Stimulated activated CD4-positive, alpha-beta T cell treated with anti-CD3 and anti-CD28 coated beads, Interleukin-12 subunit alpha, Interleukin-12 subunit beta, amount 100 ng/mL, for 4 hours (primary cell): ENCODE measurements at places on chromosomes 1 and 21.

DNA sequence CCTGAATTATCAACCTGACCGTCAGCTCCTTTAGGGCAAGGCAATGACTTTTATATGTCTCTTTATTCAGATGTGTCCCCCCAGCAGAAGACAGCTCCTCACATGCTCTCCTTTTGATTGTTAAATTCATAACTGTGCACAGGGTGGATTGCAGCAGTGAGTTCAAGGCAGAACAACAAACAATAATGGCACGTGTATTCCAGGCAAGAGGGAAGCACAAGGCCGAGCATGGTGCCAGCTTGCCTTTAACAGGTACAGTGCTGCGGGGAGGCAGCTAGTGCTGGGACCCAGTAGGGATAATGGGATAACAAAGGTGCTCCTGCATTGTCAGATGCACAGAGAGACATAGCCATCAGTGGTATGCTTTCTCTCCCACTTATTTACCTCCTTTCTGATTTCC, 248.4 kb downstream of the RHOU start:
- DNase-seq: no peak

GRCh38 chr1:67059346-67059745, 5.4 kb upstream of the SLC35D1 start:
- DNase-seq: no peak

DNA sequence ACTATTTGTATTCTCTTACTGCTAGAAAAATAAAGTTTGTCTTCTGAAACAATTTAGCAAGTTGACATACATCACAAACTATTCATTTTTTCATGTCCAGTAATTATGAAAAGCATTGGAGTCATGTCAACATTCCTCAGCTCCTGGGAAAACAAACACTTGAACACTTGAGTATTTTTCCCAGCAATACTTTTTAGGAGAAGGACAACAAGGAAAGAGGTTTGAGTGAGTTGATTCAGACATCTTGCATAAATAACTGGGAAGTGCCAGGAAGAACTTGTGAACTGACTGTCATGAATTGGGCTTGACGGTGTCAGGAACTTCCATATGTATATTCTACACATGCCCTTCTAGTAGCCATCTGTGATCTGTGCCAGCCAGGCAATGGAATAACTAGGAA, 195.6 kb downstream of the HMCN1 start:
- DNase-seq: no peak

DNA sequence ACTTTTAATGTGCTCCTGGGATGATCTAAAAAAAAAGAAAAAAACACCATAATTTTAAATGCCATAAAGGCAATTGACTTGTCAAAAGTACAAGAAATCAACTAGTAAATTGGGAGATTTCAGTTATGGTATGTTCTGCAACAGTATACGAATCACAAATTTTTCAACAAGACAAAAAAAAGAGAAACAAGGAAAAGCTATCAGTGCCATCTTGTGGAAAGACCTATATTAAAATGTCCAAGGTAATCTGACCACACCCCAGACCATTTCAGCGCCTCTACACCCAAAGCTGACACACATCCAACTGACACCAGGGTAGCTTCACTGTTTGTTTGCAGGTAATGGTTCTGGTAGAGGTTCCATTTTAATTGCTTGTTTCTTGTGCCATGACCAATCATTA, 5.0 kb upstream of the DUSP23 start:
- DNase-seq: no peak

DNA sequence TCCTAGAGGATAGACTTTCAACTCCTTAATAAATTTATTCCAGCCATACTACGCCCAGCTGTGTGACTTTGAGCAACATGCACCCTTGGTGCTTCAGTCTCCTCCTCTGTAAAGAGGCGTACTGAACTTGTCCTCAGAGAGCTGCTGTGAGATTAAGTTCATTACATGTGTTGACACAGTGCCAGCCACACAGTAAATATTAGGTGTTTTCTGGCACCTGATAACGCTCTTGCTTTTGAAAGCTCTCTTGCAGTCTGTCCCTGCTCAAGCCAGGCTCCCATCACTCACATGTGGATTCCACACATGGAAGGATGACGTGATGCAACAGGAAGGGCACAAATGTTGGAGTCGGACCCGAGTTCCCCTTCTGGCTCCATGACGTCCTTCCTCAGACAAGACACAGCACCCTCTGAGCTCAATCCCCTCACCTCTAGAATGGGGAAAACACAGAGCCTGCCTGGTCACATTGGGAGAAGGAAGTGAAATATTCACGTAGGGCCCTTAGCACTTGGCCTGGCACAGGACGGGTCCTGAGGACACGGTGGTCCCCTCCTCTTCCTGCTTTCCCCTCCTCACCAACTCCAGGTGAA, 7.7 kb downstream of the IFNLR1 start:
- DNase-seq: no peak

DNA sequence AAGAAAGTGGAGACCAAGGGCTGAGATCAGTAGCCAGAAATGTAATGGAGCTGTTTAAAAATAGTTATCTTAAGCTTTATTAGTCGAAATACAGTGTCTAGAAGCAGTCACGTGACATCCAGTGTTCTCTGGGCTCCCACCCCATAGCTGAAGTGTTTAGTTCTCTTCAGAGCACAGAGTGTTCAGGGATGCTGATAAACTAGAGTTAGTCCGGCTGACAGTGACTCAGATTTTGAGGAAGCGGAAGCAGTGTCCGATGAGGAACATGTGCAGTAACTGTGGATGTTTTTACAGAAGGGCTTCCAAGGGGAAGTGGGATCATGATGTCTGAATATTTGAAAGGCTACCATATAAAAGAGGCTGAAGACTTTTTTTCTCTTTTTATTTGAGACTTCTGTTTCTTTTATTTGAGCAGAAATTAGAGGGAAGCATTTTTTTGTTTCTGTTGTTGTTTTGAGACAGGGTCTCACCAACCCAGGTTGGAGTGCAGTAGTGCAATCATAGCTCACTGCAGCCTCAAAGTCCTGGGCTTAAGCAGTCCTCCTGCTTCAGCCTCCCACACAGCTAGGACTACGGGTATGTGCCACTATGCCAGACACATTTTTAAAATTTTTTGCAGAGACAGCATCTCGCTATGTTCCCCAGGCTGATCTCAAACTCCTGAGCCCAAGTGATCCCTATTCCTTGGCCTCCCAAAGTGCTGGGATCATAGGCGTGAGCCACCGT, 124.2 kb downstream of the GALNT2 start:
- no peak for DNase-seq

- DNase-seq: no peak
These were observed 1098.6 kb upstream of the NCAM2 start for GRCh38 chr21:19899645-19900044.

- no peak for DNase-seq
These were observed 41.1 kb downstream of the TNFSF18 start for GRCh38 chr1:173009597-173009996.

GRCh38 chr1:180233191-180234011, 3.3 kb downstream of the LHX4 start:
- DNase-seq: no peak

GRCh38 chr1:114274621-114275317, 121.1 kb upstream of the SYT6 start:
- no peak for DNase-seq

DNA sequence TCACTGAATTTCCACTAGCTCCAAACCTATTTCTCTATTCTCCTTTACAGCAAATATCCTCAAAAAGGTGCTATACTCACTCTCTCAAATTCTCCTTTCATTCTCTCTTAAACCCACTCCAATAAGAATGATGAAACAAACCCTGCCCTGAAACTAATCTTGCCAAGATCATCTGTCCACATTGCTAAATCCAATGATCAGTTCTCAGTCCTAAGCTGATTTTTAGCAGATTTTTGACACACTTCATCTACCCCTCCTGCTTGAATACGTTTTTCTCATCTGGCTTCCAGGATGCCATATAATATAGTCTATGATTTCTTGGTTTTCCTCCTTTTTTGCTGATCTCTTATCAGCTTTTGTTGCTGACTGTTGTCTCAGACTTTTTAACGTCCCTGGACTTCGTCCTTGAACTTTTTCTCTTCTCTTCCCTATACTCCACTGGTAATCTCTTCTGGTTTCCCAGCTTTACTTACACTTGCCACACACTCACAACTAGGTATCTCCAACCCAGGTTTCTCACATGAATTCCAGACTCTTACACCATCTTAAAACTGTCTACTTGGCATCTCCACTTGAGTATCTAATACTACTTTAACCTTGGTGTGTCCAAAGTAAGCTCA, 35.3 kb downstream of the RERE start:
- DNase-seq: no peak

DNA sequence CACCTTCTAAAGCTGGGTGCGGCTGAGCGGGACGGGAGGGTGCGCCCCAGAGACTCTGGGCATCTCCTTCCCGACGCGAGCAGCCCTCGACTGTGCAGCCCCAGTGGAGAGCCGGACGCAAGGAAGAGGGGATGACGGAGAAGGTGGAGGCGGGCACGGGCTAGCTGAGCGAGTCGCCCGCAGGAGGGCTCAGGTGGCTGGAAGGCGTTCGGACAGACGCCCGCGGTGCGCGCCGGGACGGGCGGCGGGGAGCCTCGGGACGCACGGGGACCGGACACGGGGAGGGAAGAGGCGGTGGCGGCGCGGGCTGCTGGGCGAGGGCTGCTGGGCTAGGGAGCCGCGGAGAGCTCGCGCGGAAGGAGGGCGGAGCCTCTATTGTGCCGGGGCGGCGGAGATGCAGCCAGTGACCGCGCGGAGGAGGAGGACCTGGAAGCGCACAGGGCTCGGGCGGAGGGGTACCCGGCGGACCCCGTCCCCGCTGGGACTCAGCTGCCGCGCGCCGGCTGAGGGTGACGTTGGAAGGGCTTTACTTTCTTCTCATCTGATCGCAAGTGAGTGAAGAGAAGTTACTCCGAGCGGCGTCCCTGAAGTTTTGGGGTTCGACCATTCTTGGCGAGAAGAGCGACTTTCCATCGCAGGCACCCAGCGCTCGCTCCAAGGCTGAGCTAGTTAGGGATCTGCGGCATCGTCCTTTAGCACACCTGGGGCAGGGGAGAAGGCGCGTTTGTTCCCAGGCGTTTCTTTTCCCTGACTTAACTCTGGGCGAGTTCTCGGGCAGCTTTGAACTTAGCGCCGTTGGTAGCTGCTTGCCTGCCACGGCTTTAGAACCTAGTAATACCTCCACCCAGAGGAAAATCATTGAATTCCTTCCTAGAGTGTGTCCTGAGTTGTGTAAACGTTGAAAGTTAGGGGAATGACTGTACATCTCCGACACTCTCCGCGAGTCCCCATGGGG, at the start of gene OLFML2B:
Gene OLFML2B, minus strand, starts transcription at position 323 of the 955 bp plus-strand sequence. CDS start 439 bp downstream, outside the sequence.
- DNase-seq: peak; percentile 46

- DNase-seq: no peak
These were observed 41.5 kb downstream of the KRTAP10-1 start for GRCh38 chr21:44498280-44499210.

DNA sequence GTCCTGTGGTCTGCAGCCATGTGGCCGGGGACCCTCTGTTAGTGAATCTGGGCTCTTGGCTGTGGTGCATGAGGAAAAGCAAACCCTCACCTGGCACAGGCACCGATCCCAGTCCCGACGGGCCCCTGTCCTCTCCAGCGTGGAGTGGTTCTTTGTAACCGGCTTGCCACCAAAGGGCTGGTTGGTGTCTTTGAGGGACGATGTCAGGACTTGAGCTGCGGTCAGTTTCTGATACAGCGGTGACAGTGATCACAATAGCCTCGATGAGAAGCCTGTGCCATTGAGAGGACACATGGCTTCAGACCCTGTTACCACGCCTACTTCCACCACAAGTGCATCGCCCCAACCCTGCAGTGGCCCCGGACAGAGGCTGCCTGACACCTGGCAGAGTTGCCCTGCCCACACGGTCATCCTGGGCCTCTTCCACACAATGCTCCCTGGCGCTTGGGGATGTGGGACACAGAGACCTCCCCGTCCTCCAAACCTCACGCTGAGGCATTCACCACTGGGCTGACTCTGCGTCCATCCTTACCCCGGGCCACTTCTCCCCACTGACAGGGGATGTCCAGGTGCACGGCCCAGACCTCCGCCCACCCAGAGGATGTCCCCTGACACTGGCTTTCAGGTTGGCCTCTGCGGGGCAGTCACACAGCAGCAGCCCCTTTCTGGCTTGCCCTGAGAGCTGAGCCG, 18.8 kb upstream of the ACTRT2 start:
- no peak for DNase-seq

GRCh38 chr1:185257950-185258208, 59.2 kb downstream of the IVNS1ABP start:
- DNase-seq: no peak

GRCh38 chr1:31013187-31013864, 52.2 kb downstream of the PUM1 start:
- DNase-seq: no peak

DNA sequence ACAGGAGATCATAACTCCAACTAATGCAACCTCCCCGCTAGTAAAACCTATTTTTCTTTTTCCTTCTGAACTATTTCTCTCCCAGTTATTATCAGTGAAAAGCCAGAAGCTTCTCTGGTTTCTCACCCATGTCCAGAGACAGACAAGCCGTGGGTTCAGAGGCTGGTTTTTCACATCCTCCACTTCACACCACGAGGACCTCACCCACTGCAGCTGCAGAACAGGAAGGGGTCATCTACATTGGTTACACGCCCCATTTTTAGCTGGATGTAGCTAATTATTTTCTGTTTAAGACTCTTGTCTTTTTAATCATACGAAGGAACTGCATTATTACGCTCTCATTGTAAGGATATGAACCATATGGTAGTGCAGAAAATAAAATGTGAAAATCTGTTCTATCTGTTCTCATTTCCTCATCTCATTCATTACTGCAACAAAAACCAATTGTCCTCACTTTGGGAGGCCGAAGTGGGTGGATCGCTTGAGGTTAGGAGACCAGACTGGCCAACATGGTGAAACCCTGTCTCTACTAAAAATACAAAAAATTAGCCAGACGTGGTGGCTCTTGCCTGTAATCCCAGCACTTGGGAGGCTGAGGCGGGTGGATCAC, 39.1 kb upstream of the CLDN14 start:
- DNase-seq: no peak

DNA sequence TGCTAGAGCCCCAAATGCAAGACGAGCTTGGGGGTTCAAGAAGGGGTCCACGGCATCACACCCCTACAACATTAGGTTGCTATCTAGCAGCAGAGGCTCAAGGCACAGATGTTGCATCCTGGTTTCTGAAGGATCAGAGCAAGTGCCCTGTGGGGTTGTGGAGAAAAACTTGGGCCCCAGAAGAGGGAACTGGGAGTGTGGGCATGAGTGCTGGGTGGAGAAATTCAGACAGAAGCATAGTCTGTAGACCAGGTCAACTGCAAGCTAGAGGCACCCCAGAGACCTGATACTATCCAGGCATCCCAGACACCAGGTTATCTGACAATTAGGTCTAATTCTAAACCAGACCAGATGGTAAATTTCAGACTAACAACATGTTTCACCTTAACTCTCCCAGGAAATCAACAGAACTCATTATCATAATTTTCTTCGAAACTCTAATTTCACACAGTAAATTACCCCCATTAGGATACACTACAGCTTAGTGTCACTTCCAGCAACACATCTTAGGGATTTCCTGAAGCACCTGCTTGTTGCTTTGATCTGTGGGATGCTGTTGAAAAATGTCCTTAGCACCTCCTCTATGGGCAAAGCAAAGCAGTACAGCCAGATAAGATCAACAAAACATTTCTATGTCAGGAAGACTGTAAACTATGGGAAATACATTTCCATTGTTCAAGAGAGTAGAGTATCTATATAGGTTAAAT, 179.3 kb downstream of the VAV3 start:
- no peak for DNase-seq
